ENCODE measurements at places on chromosomes 4 and X. TPM values are rescaled to one million over a fixed set of nuclear protein-coding genes. Genes with fewer than 3 reads are reported as not detected.

GAGE2A gene
- not detected for total RNA-seq

GRCh38 chr4:37561803-37562207 is 124.4 kb downstream of the RELL1 start:
- H3K4me3 ChIP-seq, result no peak overlapping the region
- peak; percentile 62 for DNase-seq
- H3K4me1 ChIP-seq, result peaks cover 10% of the 10 kb centered on the region
- H3K27ac ChIP-seq, result 0 out of 2 replicates have a peak overlapping the region, but pooled peaks have one; percentile 14

DNA sequence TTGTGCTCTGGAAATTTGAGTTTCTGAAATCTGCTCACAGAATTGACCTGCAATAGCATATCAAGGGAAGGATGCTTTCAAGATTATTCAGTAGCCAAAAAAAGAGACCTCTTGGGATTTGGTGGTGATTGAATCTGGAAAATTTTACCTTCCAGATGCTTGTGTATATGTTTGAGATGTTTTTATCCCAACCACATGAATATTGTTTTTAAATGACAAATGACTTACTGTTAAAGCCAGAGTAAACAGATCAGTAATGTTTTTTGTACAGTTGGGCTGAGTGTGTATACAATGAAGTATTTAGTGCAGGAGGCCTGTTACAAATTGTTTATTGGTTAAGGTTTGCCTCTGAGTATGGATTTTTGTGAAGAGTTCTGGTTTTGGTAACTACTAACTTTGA is 126.5 kb downstream of the CBR4 start:
- H3K27me3 ChIP-seq, result no peaks in the 10 kb centered on the region
- no peak overlapping the region for H3K27ac ChIP-seq
- 0 out of 2 replicates have a peak, but pooled peaks cover under 1% of the 10 kb centered on the region for H3K4me1 ChIP-seq
- peaks cover 55% of the 10 kb centered on the region for H3K36me3 ChIP-seq

DNAAF6 gene
- not detected for total RNA-seq

- peak overlapping the region; percentile 11 for H3K27ac ChIP-seq
- H3K27me3 ChIP-seq, result no peaks in the 10 kb centered on the region
- H3K4me1 ChIP-seq, result peaks cover 13% of the 10 kb centered on the region
- H3K4me3 ChIP-seq, result no peak overlapping the region
- peak; percentile 49 for DNase-seq
Measured at GRCh38 chr4:139740531-139741041, 75.0 kb downstream of the MGST2 start.

GRCh38 chr4:24363751-24364150 is 220.6 kb downstream of the DHX15 start:
- no peak overlapping the region for H3K27ac ChIP-seq
- H3K27me3 ChIP-seq, result peaks cover 16% of the 10 kb centered on the region
- no peaks in the 10 kb centered on the region for H3K4me1 ChIP-seq
- no peaks in the 10 kb centered on the region for H3K36me3 ChIP-seq
- no peak overlapping the region for H3K4me3 ChIP-seq
- no peak for DNase-seq
